Right kidney (tissue), 9 donors: ENCODE measurements at places on chromosomes 6 and 20.

GRCh38 chr6:100704961-100705360 is 176.2 kb downstream of the ASCC3 start:
- no peak for DNase-seq

GRCh38 chr6:45816674-45817297 is 198.9 kb downstream of the CLIC5 start:
- DNase-seq, result peak; percentile 34

DNA sequence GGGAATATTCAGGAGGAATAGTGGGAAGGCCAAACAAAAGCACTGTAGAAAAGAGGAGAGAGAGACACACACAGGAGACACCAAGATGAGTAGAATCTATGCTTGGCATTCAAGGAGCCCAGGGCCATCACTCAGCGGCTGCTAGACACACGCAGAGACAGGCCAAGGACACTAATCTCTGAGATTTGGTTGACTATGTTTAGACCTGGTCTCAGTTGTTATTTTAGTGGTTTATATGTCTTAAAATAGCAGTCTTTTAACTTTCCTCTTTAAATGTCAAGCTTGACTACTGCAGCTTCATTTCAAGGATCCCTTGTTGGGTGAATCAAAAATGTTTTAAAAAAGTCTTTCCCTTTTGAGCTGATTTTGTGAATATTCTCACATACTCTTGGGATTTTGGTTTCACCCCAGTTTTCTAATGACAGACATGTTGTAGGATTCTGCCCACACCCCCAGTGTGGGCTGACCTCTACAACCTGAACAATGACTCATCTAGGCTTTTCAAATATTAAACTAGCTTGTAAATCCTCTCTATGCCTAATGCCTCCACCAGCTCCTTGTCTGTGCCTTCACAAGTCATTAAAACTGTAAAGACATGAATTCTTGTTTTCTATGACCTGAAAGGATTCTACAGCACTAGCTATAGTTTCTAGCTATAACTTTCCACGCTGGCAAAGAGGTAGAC is 142.7 kb upstream of the EXOC2 start:
- DNase-seq, result no peak

- peak; percentile 68 for DNase-seq
These were observed 190.2 kb downstream of the TSHZ2 start for GRCh38 chr20:53162251-53162835.

- no peak for DNase-seq
These were observed 1054.3 kb downstream of the EPHA7 start for GRCh38 chr6:92364948-92365541.

- DNase-seq, result no peak
These were observed 19.6 kb downstream of the SOBP start for GRCh38 chr6:107509506-107509905.

- no peak for DNase-seq
These were observed 90.1 kb upstream of the PAK5 start for GRCh38 chr20:9928955-9929354.

DNA sequence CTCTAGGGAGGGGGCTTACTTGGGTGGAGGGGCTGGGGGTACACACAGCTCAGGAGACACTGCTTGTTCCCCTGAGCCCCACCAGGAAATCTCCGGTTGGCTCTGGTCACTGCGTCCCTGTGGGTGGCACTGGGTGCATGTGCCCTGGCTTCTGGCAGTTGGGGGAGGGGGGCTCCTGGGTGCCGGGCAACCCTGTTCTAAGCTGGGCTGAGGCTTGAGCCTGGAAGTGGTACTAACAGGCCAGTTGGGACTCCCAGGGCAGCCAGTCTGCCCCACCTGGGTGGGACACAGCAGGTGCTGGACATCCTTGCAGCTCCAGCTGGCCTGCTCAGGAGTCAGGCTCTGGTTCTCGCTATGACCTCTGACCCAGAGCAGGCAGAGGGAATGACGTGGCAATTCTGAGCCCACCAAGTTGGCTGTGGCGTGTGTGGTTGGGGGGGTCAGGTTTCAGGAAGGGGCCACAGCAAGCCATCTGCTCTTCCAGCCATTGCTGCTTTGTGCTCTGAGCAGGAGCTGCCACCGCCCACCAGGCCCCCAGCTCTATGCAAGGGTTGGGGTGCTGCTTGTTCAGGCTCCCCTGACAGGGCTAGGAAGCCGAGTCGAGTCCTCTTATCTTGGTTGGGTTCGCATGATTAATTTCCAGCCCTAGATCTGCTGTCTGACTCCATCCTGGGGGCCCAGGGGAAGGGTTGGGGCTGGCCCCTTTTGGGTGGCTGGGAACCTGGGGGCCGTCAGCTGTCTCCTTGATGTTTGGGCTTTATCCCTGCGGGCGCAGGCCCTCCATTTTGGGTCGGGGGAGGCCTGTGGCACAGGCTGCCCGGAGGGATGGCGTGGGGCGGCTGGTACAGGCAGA is 590 bp downstream of the C20orf204 start:
- DNase-seq, result no peak

DNA sequence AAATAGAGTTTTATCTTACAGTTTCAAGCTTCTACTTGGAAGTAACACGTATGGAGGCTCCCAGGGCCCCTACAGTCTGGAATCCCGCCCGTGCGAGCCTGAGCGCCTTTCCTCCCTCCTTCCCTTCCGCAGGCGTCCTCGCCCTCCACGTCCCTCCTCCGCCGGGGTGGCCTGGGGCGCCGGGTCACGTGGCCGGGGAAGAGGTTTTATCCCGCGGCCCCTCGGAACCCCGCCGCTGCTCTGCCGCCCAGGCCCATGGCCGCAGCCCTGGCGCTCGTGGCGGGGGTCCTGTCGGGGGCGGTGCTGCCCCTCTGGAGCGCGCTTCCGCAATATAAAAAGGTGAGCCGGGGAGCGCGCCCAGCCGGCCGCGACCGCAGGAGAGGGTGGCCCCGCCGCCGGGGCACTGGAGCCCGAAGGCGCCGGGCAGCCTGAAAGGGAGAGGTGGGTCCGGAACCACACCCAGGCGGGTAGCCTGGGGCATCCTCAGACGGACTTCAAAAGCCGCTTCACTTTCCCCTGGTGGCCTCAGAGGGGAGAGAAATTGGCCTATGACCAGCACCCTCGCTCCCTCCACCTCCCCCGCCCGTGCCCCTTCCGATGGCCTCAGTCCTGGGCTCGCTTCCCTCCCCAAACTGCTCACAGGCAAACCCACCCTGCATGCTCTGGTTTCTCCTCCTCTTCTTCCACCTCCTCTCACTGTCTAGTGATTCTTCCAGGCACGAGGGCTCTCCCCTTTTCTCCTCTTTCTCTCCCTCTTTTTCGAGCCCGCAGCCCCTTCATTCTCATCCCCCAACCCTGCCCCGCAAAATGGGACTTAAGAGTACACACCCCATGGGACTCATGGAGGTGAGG is at the start of gene CLPSL2:
TSS of gene CLPSL2 (plus strand) at position 235 of the 852 bp plus-strand sequence. CDS start at position 256, 21 bp downstream.
- peak; percentile 78 for DNase-seq

GRCh38 chr6:158826819-158827501 is 7.8 kb upstream of the EZR start:
- DNase-seq, result no peak

DNA sequence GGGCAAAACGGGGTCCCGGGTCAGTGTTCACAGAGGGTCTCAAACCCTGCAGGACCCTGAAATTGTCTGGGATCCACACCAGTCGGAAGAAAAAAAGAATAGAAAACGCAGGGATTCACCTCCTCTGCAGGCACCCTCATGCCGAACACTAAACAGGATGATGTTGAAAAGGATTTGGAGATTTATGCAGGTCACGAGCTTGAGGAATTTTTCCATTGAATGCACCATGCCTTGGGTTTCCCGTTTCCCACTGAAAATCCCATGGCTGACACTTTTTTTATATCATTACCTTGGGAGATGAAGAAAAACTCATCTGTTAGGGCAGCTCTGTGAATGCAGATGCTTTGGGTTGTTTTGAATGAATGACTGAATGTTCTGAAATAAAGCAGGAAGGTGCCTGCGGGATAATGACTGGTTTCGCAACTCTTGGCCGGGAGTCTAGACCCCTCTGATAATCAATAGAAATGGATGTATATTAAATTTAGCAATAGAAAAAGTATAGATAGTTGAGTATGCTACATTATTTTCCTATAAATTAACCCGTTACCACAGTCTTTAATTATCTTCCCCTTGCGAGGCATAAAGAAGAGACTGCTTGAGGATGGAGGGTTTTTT is 147.5 kb upstream of the AFDN start:
- DNase-seq, result no peak

DNA sequence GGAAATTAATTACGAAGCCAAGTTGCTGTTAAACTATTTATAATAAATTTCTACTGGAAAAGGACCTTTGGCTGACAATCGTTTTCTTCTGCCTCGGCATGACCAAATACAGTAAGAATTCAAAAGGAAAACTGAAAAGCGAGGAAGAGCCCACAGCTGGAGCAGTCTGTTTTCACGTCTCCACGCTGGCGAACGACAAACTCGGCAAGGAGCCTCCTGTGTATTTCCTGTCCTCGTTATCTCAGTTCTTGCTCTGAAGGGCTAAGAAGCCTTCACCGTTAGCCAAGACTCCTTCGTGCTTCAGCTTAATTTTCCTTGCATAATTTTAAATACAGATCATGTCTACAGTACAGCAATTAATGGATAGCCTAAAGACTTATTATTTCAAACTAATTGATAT is 214.3 kb upstream of the PLCB4 start:
- DNase-seq, result peak; percentile 17

DNA sequence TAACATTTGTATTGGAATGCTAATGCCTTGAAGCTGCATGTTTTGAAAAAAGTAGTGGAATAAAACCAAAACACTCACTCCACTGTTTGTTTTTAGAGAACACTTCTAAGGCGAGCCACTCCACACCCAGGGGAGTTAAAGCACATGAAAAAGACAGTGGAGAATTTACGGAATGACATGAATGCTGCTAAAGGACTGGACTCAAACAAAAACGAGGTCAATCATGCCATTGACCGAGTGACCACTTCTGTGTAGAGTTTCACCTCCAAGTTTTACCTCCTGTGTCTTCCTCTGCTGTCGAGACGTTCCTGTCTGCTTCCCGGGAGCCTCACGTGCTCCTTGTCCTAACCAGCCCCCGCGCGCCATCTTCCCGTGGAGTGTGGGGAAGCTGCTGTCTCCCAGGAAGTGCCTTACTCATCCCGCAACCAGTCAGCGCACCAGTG is 127.8 kb downstream of the LRRC1 start:
- no peak for DNase-seq

DNA sequence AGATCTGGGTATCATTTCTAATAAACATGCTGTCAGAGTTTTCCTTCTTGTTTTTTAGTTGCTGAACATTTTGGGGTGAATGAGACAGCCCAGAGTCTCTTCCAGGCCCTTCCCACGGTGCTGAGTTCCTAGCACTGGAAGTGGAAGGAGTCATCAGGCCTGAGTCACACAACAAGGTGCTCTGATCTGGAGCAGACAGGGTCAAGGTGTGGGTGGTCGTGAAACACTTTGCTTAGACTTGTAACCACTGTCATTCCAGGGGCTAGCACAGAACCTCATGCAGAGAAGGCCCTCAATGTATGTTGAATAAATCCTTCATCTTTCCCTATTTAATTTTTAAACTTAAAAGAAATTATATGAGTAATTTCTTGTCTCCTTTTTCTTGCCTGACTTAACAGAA is 60.6 kb downstream of the TXLNB start:
- no peak for DNase-seq

- DNase-seq, result no peak
These were observed 5.5 kb downstream of the SNRPB start for GRCh38 chr20:2465100-2465499.

GRCh38 chr20:51562332-51563173 is 20.0 kb upstream of the NFATC2 start:
- DNase-seq, result peak; percentile 92

GRCh38 chr20:9161311-9161710 is 92.4 kb downstream of the PLCB4 start:
- no peak for DNase-seq

GRCh38 chr6:120938876-120939472 is 395.3 kb downstream of the TBC1D32 start:
- no peak for DNase-seq

- DNase-seq, result no peak
These were observed 1.6 kb upstream of the NPBWR2 start for GRCh38 chr20:64108731-64109681.

GRCh38 chr6:2396042-2396657 is 150.7 kb upstream of the GMDS start:
- DNase-seq, result no peak

- DNase-seq, result no peak
These were observed 84.3 kb upstream of the TRAF3IP2 start for GRCh38 chr6:111689946-111690345.

DNA sequence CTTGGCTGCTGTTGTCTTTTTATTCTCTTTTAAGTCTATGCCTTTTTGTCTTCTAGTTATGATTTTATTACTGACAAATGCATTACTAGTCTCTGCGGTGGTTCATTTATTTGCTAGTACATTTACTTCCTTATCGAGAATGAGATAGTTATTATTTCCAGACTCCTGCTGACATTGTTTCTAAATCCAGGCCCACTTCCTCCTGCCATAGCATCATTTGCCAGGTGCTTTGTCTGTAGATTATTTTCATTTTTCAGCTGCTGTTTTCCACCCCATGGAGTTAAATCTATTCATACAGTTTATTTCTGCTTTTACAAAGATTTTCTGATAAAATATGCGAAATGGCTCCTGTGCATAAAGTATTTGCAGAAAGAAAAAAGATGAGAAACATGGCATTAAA is 459.7 kb downstream of the MMUT start:
- DNase-seq, result no peak

DNA sequence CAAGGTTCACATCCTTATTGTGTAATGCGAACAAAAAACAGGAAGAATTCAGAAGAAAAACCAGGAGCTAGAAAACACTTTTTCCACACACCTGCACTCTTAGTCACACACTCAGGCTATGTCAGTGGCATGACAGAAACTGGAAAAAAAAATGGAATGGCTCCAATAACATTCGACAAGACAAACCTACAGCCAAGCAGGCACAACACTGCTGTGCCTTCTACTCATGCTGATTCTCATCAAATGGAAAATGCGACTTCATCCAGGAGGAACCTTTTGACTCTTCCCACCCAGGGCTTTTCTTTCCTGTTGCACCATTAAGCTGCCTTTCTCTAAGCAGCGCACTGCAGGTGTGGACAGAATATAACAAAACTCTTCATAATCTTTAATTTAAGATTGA is 163.2 kb upstream of the BTBD3 start:
- no peak for DNase-seq

GRCh38 chr6:142374965-142375733 is 73.3 kb downstream of the ADGRG6 start:
- no peak for DNase-seq

- DNase-seq, result no peak
These were observed 2.8 kb downstream of the ITPR3 start for GRCh38 chr6:33623895-33624381.

- no peak for DNase-seq
These were observed 12.0 kb downstream of the RNF114 start for GRCh38 chr20:49948178-49948577.

DNA sequence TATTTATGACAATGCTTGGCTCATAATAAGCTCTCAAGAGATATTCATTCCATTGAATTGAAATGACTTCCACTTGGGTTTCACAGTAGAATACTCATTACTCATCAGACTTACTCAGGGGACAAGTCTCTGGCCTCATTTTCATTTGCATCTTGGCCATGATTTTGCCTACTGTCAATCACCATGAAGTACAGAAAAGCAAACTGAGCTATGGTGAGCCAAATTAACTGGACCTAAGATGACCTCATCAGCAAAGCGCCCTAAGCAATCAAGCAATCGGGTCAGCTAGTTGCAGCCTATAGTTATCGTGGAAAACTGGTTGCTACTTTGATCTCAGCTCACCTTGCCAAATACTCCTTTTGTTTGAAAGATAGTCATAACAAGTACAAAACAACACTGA is 494.7 kb upstream of the SLC35B3 start:
- no peak for DNase-seq

GRCh38 chr20:59586613-59587012 is 17.7 kb upstream of the PHACTR3 start:
- DNase-seq, result no peak

- no peak for DNase-seq
These were observed 37.2 kb upstream of the DOK5 start for GRCh38 chr20:54438166-54438565.
